GF-D8 (cell line): ENCODE measurements at places on chromosomes 1 and 21.

DNA sequence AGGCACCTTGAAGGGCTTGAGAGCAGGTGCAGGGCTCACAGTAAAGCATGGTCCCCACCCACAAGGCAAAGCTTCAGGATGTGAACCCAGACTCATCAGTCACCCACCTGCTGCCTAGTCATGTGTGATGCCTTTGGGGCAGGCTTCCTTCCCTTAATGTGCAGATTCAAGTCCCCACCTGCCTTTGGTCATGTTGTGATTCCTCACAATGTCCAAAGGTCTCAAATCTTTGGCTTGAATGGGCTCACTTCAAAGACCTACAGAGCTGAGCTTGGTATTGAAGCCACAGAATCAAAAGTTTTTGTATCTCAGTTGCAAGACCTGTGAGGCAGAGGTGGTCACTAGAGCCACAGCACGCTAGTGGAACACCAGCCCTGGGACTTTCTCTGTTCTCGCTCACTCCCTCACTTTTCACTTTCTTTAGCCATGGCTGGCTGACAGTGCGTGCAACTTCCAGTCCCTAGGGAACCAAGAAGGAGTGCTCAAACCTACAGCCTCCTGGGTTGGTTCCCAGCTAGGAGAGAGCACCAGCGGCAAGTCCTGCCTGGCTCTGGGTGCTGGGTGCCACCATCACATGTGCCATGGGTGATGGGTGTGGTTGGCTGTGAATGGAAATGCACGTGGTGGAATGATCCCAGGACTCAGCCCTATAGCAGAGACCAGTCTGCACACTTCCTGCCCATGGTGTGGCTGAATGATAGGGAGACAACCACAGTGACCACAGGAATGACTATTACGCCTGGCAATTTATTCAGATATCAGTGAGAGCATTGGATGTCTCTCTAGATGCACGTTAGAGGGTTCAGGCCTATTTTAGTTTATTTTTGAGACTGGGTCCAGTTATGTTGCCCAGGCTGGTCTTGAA is 26.4 kb upstream of the CLIC6 start:
- no peak for DNase-seq

GRCh38 chr1:78070758-78071157 is 25.0 kb downstream of the GIPC2 start:
- no peak for DNase-seq

DNA sequence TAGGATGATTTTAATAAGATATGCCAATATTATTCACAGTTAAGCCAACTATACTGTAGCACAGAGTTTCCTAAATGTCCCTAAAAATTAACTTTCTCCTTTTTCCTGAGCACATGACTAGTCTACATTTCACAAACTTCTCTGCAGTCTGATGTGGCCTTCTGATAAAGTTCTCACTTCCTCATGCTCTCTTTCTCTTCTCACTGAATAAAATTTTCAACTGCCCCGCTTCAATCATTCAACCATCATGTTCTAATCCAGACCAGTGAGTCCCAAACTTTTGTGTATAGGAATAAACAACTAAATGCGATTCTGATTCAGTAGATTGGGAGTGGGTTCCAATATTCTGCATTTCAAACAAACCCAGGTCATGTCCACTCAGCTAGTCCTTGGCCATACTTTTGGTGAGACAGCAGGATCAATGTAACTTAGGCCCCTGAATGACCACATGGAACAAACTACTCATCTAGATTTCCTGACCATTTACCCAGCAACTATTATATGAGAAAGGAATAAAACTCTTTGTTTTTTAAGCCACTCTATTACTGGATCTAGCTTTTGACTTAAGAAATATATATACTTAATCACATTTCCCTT is 20.1 kb downstream of the TUT4 start:
- peak; percentile 35 for DNase-seq

DNA sequence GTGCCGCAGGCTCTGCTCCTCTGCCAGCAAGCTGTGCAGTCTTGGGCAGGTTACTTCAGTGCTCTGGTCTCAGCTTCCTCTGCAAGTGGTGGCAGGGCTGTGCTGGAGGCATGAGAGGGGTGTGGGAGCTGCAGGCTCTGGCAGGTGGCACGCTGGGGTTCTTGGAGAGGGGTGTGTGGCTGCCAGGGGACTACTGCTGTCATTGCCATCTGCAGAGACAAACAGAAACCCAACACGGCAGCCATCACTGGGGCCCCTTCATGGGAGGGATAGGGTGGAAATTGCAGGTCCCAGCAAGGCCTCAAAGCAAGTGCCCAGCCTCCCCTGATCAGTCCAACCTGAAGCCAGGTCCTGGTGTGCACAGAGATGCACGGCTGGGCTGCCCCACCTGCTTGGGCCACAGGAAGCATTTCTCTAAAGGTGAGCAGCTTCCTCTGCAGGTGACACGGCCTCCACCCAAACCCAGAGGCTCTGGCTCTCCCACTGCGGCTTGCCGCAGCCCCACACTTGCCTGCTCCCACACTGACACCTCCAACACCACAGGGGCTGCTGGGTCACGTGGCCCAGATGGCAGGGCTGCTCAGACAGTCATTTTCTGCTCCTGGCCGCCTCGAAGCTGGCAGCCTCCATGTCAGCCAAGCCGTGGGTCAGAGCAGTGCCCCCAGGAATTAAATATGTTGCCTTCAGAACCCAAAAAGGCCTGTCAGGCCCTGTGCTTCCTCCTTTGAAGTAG is 4.1 kb upstream of the COL6A2 start:
- no peak for DNase-seq

DNA sequence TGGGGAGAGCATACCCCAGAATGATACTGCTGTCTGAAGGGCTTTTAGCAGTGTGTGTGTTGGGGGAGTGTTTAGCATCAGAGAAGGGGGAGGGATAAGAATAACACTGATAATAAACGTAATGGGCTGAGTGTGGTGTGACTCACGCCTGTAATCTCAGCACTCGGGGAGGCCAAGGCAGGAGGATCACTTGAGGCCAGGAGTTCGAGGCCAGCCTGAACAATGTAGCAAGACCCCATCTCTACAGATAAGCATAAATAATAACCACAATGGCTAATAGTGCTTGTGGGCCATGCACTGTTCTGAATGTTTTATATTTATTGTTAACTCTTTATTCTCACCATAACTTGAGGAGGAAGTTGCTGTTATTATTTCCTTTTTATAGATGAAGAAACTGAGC is 2.6 kb upstream of the LEFTY2 start:
- DNase-seq = no peak

- DNase-seq = no peak
These were observed 57.2 kb downstream of the TOR1AIP2 start for GRCh38 chr1:179820226-179820970.

DNA sequence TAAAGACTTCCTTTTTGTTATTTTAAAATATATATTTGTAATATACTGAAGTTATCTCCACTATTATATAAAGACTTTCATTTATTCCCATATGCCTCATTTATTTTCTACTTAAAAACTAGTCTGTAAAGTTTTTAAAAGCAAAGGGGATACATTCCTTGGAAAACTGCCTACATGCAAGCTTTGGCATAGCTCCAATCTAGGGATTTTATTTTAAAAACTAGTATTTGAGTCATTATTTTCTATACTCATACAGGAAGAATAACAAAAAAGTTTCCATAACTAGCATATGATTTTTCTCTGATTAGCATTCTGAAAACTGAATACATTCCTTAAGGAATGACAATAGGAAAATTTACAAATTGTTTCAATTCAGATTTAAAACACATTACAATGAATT is 88.9 kb downstream of the COL24A1 start:
- DNase-seq = no peak

- DNase-seq = no peak
These were observed 289.4 kb upstream of the ADGRL4 start for GRCh38 chr1:79295967-79296366.

DNA sequence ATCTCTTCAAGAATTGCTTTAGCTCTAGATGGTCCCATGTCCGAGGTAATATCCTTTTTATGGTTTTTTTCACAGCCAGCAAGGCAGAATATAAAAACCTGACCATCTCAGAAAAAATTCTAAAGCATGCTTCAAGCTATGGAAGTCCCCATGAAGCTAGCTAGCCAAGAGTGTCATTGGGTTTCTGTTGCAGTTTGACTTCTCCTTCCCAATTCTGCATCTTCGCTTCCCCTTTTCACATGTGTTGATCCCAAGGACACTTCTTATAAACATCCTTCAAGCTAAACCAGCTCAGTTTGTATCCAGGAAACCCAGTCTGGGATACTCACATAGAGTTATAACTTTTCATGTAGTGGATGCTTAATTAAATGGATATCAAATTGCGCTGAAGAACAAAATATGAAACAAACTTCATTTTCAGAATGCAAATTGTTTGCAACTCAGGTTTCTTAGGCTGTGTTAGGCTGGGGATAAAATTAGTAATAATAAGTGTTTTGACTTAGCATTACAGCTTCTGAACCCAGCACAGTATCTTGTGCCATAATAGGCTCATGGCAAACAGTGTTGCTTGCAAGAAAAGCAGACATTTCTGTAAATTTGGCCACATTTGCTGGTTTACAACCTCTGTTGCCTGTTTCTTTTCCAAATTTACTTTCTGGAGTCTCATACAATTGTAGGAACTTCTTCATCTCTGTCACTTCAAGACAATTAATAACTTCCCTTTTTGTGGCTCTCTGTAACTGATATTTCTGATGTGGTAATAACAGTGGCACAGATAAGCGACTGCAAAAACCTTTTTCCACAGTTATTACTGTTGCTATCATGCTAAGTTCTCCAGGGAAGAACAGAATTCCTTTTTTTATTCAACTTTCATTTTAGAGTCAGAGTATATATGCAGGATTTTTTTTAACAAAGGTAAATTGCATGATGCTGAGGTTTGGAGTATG is 53.2 kb downstream of the NCAM2 start:
- no peak for DNase-seq

- DNase-seq = no peak
These were observed 55.4 kb upstream of the JAK1 start for GRCh38 chr1:65021795-65022194.

DNA sequence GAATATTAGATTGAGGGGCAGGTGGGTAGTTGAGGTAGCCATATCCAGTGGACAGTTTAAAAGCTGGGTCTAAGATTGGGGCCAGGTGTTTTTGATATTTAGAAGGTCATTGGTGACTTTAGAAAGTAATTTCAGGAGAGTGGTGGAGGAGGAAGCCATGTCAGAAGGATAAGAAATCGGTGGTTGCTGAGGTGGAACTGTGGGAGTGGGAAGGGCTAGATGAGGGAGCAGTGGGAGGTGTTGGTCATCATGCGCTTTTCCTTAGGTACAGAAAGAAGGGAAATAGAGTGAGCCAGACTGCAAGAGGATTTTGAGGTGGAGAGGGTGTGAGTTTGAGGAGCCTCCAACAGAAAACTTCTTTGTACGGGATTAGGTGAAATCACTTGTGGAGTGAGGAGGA is 7.2 kb downstream of the MTR start:
- DNase-seq = no peak

DNA sequence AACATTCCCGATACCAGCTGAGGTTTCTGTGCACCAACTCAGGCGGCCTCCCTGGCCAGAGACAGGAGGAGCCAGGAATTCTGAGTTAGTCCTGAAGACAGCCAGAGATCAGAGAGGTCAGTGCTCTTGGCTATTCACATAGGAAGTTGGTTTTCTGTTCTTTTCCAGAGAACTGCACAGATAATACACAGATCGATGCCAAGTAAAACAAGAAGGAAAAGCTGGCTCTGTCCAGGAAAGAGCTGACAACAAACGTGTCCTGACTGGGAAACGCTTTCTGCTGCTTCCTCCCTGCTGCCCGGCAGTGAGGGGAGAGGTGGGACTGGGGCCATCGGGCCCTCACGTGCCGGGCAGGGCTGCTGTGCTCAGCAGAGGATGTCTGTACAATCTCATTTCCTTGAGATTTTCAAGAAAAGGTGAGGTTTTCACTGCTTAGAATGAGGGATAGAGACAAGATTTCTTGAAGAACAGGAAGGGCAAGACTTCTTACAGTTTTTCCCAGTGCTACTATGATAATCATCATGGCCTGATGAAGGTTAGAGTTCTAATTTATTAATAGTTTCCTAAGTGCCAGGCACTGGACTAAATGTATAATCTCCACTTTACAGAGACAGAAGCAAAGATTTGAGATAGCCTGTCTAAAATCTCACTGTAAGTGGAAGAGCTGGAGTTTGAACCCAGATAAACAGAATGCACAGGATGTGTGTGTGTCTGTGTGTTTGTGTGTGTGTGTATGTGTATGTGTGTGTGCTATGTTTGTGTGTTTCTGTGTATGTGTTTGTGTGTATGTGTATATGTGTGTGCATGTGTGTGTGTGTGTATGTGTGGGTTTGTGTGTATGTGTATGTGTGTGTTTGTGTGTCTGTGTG is 211.0 kb upstream of the RAB4A start:
- DNase-seq = no peak

DNA sequence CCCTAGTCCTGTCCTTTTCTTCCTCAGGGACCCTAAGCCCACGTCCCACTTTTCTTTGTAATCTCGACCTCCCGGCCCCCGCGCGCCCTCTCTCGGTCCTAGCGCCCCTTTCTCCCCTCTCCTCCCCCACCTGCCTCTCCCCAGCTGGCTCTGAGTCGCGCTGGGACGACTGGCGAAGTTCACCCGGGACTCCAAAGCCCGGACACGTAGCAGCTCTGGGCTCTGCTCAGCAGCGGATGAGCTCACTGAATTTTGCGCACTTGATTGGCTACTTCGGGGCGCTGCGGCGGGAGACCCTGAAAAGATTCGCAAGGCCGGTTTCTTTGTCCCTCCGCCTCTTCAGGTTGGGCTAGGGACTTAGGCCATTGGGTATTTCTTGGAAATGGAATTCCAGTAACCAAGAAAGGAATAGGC is 16.3 kb upstream of the ACKR1 start:
- no peak for DNase-seq

- no peak for DNase-seq
These were observed 36.0 kb downstream of the KRTAP10-1 start for GRCh38 chr21:44503901-44504399.

GRCh38 chr1:9293533-9294404 is 1.1 kb downstream of the SPSB1 start:
- DNase-seq = no peak
